ENCODE measurements at places on chromosomes 1 and 21.

GRCh38 chr1:52595061-52595460, 7.1 kb upstream of the GPX7 start:
- DNase-seq = no peak

DNA sequence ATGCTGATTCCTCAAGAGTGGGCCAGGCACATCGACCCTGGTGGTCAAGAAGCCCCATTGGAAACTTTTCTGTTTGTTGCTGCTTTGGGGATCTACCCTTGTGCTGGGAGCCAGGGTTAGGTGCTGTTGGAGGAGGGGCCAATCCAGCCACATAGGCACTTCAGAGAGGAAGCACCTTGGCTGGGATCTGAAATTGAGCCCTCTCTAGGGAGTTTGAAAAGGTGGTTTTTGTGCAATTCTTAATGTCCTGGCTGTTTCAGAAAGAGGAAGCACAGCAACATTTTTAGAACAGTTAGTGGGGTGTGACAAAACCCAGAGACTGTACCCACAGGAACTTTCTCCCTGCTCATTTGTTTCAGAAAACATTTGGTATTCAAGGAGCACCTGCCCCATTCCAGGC, 17.2 kb upstream of the BEND5 start:
- no peak for DNase-seq

DNA sequence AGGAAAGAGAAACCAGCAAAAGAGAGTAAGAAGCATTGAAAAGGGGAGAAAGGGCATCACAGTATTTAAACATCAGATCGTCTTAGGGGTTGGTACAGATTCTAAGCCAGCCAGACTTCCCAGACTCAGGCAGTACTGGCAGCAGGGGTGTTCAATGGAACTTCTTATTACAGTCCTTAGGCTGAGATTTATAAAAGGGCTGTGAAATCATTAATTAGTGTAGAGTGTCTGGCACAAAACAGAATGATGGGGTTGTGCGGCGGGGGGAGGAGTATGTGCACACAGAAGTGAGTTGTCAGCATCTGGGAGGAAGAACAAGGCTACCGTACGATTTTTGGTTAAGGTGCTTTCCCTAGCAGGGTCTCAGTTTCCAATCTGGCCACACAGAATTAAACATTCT, 38.2 kb downstream of the ARHGEF11 start:
- DNase-seq = no peak

DNA sequence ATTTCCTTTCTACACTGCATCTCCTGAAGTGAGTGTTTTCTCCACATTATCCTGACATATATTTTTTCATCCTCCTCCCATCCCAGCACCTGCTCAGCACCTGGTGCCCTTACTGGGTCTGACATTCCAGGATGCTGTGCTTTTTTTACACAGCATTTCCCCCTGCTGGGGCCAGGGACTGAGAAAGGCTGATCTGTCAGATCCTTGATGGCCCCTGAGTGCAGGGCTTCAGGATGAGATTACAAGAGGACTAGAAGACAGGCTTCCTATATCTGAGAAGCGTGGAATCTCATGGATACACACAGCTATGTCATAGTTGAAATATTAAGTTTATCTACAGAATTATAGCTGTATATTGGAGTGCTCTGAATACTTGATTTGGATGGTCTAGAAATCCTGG, 24.4 kb downstream of the RCAN1 start:
- no peak for DNase-seq

DNA sequence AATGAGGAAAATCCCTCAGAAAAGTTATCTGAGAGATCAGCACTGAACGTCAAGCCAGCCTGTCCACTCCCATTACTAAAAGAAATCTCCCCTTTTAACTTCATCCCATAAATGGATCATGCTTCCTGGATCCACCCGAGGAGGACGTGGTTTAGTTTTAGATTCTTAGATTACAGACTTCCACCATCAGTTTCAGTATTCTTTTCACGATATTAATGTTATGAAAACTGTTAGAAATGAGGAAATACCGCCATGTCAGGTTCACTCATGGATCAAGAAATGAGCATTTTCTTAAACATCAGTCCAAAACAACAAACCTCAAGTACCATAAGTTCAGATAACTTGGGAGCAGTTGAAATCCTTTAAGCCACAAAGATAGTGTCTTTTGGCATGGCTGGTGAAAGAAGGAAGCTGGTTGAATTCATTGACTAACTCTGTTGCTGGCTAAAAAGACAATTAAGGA, 49.8 kb downstream of the NFIA start:
- DNase-seq = no peak

- DNase-seq = no peak
These were observed 641.7 kb downstream of the AJAP1 start for GRCh38 chr1:5296095-5296494.

Measured in left forelimb (tissue), 1 donor.